ENCODE measurements at places on chromosomes 5 and 9.

DNA sequence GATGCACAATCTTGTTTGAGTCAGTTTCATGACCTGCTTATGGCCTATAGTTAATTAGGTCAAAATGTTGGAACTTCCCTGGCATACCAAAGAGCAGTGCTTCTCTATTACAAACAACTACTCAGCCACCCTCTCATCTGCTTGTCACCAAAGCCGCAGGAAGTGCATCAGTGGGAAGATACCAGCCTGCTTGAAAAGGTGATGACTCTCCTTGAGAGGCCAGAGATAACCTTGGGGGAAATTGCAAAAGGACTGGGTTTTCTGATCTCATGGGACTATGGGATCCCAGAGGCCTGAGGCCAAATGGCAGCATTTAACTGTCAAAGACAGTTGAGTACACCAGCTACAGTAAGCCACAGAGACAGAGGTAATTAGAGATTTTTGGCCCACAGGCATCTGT lies 69.9 kb downstream of the C9orf57 start:
- no peak for DNase-seq

DNA sequence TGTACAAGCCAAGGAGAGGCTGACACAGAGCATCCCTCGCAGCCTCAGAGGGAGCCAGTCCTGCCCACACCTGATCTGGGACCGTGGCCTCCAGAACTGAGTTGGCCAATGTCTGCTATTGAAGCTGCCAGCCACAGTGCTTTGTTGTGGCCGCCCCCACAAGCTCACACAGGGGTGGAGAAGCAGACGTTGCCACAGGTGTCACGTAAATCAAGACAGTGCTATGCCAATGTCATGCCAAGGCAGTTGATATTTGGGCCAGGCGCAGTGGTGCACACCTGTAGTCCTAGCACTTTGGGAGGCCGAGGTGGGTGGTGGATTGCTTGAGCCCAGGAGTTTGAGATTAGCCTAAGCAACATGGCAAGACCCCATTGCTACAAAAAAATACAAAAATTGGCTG lies 17.3 kb upstream of the TERT start:
- DNase-seq = no peak

DNA sequence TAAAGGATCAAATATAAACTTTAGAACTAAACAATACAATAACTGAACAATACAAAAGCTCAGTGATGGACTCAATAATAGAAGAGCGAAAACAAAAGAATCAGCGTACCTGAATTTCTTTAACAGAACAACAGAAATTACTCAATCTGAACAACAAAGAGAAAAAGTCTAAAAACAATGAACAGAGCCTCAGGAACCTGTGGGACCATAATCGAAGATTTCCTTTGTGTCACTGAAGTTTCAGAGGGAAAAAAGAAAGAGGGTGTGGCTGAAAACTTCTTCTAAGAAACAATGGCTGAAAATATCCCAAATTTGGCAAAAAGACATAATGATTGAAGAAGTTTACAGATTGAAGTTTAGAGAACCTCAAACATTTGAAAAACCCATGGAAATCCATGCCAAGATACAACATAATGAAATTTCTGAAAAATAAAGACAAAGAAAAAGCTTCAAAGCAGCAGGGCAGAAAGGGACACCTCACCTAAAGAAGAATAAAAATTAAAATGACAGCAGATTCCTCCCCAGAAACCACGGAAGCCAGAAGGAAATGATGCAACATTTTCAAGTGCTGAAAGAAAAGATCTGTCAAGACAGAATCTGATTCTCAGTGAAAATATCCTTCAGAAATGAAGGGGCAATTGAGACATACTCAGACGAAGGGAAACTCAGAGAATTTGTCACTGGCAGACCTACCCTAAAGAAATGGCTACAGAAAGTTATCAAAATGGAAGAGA lies 288.8 kb downstream of the ARL15 start:
- DNase-seq = peak; percentile 6

DNA sequence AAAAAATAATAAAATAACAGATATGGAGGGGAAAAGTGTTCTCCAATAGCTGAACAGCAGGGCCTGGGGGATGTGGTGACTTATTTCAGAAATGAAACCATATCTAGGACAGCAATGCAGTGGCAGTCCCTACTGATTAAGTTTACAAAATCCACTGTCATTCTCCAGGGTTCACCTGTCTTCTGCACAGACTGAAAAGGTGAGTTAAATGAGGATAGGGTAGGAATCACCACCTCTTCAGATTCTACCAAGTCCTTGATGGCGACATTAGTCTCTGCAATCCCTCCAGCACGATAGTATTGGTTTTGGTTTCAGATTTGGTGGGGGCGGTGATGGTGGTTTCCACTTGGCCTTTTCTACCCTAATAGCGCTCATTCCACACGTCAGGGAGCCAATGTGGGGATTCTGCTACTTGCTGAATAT lies 32.3 kb upstream of the NPM1 start:
- DNase-seq = no peak

DNA sequence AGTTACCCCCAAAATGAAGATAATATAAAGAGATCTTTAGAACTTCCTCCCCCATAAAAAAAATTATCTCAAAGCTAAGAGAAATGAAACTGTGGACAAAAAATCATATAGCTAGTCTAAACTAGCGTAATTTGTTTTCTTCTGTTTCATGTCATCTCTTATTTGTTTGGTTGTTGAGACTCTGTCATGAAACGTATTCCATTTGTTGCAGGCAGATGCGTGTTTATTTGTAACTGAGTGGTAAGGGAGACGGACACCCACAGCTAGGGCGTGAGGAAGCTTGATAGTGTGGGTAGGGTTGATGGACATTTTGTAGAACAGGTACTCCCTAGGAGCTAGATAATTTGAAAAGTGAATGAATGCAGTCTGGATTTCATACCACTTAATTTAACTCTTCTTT lies 41.9 kb downstream of the OSTF1 start:
- no peak for DNase-seq
